ENCODE measurements at places on chromosomes 7 and 10. TPM values are rescaled to one million over a fixed set of nuclear protein-coding genes. Genes with fewer than 3 reads are reported as not detected.

DNA sequence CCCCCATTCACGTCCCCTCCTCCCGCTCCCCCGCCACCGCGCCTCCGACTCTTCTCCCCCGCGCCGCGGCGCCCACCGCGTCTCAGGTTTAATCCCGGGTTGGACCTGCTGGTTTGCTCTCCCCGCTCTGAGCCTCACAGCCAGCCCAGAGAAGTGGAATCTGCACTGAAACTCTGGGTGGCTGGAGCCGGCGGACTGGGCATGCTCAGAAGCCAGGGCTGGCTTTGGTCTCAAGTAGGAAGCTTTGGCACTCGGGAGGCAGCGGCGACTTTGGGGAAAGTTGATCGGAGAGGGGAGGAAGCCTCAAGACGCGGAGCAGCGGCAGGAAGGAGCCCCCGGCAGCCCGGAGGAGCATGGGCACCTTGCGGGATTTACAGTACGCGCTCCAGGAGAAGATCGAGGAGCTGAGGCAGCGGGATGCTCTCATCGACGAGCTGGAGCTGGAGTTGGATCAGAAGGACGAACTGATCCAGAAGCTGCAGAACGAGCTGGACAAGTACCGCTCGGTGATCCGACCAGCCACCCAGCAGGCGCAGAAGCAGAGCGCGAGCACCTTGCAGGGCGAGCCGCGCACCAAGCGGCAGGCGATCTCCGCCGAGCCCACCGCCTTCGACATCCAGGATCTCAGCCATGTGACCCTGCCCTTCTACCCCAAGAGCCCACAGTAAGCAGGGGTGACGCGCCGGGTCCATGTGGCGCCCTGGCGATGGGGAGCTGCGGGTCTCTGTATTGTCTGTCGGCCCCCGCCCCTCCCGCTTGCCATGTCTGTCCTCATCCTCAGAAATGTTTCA is at the start of gene PRKG1:
PRKG1 (plus strand) TSS at position 250 of the 791 bp plus-strand sequence.
- peak; percentile 77 for DNase-seq

- DNase-seq = no peak
These were observed 16.3 kb downstream of the PRKCQ start for GRCh38 chr10:6563731-6564130.

The LGI1 gene
- total RNA-seq = 7.2 TPM

GRCh38 chr10:2985729-2986232 is 81.6 kb upstream of the PFKP start:
- peak; percentile 89 for DNase-seq

GRCh38 chr7:6623589-6624245 is 8.3 kb downstream of the ZNF853 start:
- DNase-seq = no peak

Measured in stomach (tissue), 19 donors.